ENCODE measurements at places on chromosomes 6 and 20.
A peak's percentile ranks its signal among the peaks of the same experiment; 100 is the strongest.

- DNase-seq = no peak
Measured at GRCh38 chr20:43949741-43950618, 35.3 kb downstream of the TOX2 start.

GRCh38 chr6:46184114-46184513 lies 13.3 kb upstream of the ENPP5 start:
- DNase-seq = no peak

DNA sequence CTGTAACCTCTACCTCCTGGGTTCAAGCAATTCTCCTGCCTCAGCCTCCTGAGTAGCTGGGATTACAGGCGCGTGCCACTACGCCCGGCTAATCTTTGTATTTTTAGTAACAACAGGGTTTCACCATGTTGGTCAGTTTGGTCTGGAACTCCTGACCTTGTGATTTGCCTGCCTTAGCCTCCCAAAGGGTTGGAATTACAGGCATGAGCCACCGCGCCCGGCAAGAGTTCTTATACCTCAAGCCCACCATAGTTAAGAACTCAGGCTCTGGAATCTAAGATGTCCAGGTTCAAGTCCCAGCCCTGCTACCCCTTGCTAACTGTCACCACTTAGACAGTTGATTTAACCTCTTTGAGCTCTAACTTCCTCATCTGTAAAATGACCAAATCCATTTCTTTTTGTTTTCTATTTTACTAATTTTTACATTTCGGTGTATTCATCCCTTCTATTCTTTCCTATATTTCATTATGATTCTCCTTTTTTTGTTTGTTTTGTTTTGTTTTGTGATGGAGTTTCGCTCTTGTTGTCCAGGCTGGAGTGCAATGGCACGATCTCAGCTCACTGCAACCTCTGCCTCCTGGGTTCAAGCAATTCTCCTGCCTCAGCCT lies 104.8 kb upstream of the ZNF217 start:
- DNase-seq = no peak

- DNase-seq = peak; percentile 63
Measured at GRCh38 chr6:89433252-89434149, 549 bp downstream of the ANKRD6 start.

- DNase-seq = no peak
Measured at GRCh38 chr6:65449926-65450325, 257.1 kb downstream of the EYS start.
